ENCODE measurements at places on chromosomes 12 and 14. TPM values are rescaled to one million over a fixed set of nuclear protein-coding genes. Genes with fewer than 3 reads are reported as not detected.

DNA sequence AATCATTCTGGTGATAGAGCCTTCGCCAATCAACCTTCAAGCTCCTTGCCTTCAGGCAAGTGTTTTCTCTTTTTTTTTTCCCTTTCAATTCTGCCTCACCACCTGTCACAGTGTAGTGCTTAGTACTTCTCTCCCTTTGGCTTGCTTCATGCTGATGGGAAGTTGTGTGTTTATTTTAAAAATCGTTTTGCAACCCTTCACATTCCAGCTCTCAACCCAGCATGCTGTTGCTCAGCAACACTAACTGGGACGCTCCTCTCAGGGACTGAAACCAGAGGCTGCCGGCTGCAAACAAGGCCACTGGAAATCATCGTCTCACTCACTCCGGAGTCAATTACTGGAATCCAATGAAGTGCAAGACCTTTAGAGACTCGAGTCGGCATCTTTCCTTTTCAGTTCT is 342.7 kb downstream of the PRKD1 start:
- H3K27ac ChIP-seq: no peak overlapping the region
- H3K27me3 ChIP-seq: peaks cover 32% of the 10 kb centered on the region
- H3K36me3 ChIP-seq: no peaks in the 10 kb centered on the region
- peak; percentile 2 for DNase-seq

DNA sequence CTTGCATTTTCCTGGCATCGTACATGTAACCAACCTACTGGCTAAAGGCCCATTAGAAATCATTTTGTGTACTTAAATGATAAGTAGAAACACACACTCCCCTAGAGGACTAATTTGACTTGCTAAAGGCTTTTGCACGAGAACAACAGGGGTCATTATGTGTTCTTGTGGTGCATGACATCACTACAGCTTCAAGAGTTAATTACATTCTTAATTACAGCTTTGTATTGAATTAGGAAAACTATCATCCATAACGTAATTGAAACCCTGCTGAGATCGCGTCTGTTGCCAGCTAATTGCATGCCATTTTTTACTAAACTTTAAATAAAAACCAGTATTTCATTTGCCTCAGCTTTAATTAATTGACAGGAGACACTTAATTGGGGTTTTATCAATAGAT is 51.4 kb downstream of the TMEM132C start:
- DNase-seq: no peak
- no peak overlapping the region for H3K4me3 ChIP-seq
- H3K27ac ChIP-seq: no peak overlapping the region

The CLEC1A gene
- total RNA-seq: not detected

The NTN4 gene
- total RNA-seq: 40.3 TPM

The LPAR5 gene
- total RNA-seq: 4.3 TPM

The SALL2 gene
- 4.1 TPM for total RNA-seq
